ENCODE measurements at places on chromosomes 7 and 10.

DNA sequence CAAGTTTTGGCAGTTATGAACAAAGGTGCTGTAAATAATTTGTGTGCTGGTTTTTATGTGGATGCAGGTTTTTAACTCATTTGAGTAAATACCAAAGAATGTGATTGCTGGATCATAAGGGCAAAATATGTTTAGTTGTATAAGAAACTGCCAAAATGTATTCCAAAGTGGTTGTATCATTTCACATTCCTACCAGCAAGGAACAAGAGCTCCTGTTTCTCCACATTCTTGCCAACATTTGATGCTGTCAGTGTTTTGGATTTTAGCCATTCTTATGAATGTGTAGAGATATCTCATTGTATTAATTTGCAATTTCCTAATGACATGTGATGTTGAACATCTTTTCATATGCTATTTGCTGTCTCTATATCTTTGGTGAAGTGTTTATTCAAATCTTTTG is 207.3 kb upstream of the LRGUK start:
- no peaks in the 10 kb centered on the region for H3K36me3 ChIP-seq
- no peak overlapping the region for H3K27ac ChIP-seq
- no peak overlapping the region for H3K4me3 ChIP-seq
- H3K27me3 ChIP-seq: no peaks in the 10 kb centered on the region
- DNase-seq: no peak

- no peaks in the 10 kb centered on the region for H3K4me1 ChIP-seq
- DNase-seq: no peak
- no peaks in the 10 kb centered on the region for H3K36me3 ChIP-seq
Observed at GRCh38 chr7:27179503-27180430, 5.3 kb downstream of the HOXA11 start.

DNA sequence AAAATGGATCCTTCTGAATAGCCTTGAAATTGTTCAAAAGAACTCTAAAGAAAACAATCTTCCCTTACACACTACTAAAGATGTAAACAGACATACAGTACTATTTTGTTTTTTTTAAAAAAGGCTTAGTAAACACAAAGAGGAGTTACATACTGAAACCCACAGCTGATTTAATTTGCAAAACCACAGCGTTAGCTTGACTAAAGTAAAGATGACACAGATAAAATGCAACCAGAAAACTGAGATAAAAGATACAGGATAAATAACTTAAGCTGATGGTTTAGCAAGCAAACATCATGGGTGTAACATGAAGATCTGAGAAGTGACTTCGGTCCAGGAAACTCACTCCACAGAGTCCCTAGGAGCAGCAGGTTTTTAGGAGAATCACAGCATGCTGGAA is 21.8 kb downstream of the PRKCQ start:
- H3K36me3 ChIP-seq: no peaks in the 10 kb centered on the region
- H3K4me1 ChIP-seq: no peaks in the 10 kb centered on the region
- H3K27ac ChIP-seq: no peak overlapping the region

GRCh38 chr10:108819302-108819701 is 1104.0 kb downstream of the XPNPEP1 start:
- no peaks in the 10 kb centered on the region for H3K36me3 ChIP-seq
- no peaks in the 10 kb centered on the region for H3K27me3 ChIP-seq
- H3K4me3 ChIP-seq: no peak overlapping the region
- DNase-seq: no peak
- H3K4me1 ChIP-seq: no peaks in the 10 kb centered on the region

DNA sequence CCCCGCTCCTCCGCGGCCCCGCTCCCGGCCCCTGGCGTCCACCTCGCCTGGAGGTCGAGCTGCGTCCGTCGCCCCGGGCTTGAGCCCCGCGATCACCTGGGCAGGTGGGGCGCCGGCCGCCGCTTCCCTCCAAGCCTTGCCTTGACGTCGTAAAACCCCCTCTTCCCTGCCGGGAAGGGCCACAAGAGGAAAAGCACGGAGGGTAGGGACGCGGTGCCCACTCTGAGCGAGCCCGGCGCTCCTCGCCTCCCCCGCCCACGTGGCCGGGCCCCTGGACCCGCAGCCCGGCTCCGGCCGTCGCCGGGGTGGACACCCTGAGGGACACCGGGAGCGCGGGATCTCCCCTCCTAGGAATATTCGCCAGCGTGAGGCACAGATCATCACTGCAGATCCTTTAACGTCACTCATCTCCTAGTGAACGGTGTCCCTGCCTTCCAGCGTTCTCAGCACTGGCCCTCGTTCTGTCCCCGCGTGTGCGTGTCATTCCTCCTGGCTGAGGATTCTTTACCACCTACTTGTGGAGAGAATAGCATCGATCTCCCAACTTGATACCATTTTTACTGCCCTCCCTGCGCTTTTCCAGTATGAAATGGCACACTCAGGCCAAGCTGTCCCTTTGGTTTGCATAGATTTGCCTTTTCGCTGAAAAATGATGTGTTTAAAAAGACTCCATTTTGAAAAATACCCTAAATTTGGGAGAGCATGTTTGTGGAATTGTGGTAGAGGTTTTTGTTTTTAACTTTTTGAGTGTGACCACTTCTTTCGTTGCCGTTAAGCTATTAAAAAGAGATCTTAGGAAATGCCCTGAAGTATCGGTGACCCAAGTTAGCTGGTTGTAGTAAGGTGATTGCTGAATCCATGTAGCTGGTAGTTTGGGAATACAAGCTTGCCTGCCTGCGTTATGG is 649 bp downstream of the ACTR3B start:
- peaks cover 8% of the 10 kb centered on the region for H3K4me1 ChIP-seq
- H3K27ac ChIP-seq: peak overlapping the region; percentile 95

- H3K36me3 ChIP-seq: no peaks in the 10 kb centered on the region
- no peak overlapping the region for H3K4me3 ChIP-seq
Observed at GRCh38 chr7:155203059-155203881, 94.4 kb upstream of the INSIG1 start.

DNA sequence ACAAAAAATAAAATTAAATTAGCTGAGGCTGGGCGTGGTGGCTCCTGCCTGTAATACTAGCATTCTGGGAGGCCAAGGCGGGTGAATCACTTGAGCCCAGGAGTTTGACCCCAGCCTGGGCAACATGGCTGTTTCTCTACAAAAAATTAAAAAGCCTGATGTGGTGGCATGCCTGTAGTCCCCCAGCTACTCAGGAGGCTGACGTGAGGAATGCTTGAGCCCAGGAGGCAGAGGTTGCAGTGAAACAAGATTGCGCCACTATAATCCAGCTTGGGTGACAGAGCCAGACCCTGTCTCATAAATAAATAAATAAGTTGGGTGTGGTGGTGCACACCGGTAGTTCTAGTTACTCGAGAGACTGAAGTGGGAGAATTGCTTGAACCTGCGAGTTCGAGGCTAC is 65.1 kb downstream of the GNA12 start:
- no peak overlapping the region for H3K27ac ChIP-seq
- DNase-seq: no peak
- H3K4me3 ChIP-seq: no peak overlapping the region
- H3K27me3 ChIP-seq: no peaks in the 10 kb centered on the region
